ENCODE measurements at places on chromosomes 2 and 18.

DNA sequence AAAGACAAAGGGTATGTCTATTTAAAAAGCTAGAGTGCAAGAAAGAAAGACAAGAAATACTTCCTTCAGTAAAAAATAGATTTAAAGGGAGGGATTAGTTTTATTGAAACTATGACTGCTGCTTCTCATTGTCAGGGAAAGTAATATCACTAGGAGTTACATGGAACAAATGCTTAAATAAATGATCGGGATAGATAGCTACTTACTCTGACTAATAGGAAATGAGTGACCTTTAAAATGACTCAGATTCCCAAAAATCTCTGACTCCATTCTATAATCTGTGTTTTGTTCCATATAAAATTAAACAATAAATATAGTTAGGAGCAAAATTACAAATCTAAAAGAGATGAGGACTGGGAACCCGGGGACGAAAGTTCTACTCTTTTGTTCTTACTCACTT is 669.3 kb downstream of the NR4A2 start:
- no peak for DNase-seq

GRCh38 chr2:108323619-108324018 is 34.9 kb downstream of the SULT1C2 start:
- no peak for DNase-seq

DNA sequence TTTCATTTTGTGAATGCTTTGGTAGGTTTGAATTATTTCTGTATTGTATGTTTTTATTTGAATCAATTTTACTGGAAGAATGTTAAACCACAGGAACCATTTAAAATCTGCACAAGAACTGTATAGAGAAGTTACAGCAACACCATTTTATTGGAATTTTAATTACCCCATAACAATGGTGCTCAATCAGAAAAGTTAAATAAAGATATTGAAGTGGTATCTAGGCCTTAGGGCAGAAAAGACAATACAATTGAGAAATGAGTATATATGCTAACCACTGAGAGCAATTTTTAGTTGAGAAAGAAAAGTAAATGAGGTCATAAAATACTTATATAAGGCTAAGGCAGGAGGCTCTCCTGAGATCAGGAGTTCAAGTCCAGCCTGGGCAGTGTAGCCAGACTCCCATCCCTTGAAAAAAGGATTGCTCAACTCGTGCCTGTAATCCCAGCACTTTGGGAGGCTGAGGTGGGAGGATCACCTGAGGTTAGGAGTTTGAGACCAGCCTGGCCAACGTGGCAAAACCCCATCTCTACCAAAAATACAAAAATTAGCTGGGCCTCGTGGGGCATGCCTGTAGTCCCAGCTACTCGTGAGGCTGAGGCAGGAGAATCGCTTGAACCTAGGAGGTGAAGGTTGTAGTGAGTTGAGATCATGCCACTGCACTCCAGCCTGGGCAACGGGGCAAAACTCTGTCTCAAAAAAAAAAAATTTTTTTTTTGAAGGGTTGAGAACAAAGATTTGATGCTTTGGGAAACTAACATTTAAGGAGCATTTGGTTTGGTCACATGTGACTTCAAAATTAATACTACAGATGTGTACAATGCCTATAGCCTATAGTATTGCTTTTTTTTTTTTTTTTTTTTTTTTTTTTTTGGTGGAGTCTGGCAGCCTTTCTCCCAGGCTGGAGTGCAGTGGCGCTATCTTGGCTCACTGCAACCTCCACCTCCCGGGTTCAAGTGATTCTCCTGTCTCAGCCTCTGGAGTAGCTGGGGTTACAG is 212.9 kb upstream of the STON1 start:
- no peak for DNase-seq

DNA sequence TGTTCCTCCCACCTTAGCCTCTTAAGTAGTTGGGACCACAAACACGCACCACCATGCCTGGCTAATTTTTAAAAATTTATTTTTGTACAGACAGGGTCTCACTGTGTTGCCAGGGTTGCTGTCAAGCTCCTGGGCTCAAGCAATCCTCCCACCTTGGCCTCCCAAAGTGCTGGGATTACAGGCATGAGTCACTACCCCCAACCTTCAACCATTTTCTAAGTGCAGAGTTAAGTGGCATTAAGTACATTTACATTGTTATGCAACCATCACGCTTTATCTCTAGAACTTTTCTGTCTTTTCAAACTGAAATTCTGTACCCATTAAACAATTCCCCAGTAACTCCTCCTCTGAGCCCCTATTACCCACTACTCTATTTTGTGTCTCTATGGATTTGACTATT is 45.9 kb upstream of the AFF3 start:
- no peak for DNase-seq

GRCh38 chr18:41992703-41993102 is 37.7 kb downstream of the PIK3C3 start:
- no peak for DNase-seq

- DNase-seq, result no peak
Measured at GRCh38 chr2:157895531-157895930, 19.4 kb upstream of the ACVR1 start.

GRCh38 chr2:68388772-68389171 is 23.7 kb downstream of the PLEK start:
- DNase-seq, result peak; percentile 35

- peak; percentile 33 for DNase-seq
Measured at GRCh38 chr2:38601463-38602135, 1.1 kb downstream of the HNRNPLL start.

GRCh38 chr2:165803123-165803760 is 9.2 kb upstream of the GALNT3 start:
- no peak for DNase-seq

DNA sequence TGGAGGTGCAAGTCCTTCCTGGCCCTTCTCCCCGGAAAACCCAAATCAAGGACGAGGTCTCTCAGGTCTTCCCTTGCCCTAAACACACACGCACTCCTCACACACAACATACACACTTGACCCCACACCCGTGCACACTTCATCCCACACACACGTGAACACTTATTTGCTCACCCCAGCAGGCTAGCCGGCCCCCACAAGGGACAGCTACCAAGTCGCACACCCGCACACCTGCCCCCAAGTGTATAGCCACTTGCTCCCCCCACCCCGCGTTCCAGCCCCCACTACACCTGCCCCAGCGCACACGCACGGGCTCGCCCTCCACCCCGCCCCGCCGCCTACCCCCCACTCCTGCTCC is 359 bp downstream of the TGFBRAP1 start:
- peak; percentile 57 for DNase-seq

GRCh38 chr2:114009205-114009944 is 119.5 kb downstream of the ACTR3 start:
- DNase-seq, result no peak

- DNase-seq, result no peak
Measured at GRCh38 chr2:234203135-234203984, 152.9 kb downstream of the SPP2 start.

GRCh38 chr2:216463148-216463547 is 35.5 kb upstream of the RPL37A start:
- DNase-seq, result no peak

DNA sequence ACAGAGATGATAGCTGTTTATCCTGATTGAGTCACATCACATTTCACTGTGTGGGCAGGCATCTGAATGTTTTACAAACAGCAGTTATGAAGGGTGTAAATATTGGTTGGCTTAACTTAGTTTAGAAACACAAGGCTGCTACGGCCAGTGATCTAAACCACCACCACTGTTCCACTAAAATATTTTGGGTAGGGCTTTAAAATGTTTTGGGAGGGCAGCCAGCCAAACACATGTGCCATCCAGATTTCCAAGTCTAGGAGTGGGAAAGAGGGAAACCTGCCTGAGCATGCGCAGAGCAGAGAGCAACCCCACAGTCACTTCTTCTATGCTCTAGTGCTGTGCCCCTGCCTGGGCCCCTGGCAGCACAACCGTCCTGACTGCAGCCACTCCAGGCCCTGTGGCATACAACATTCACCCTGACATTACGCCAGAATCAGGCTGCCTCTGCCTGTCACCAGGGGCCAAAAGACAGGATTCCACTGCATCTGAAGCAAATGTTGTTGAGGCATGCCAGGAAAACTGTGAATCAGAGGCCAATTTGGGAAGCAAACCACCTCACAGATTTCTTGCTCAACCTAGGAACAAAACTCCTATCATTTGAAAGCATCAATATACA is 74.8 kb upstream of the COL5A2 start:
- DNase-seq, result no peak

- no peak for DNase-seq
Measured at GRCh38 chr2:191791953-191792560, 54.8 kb downstream of the CAVIN2 start.

DNA sequence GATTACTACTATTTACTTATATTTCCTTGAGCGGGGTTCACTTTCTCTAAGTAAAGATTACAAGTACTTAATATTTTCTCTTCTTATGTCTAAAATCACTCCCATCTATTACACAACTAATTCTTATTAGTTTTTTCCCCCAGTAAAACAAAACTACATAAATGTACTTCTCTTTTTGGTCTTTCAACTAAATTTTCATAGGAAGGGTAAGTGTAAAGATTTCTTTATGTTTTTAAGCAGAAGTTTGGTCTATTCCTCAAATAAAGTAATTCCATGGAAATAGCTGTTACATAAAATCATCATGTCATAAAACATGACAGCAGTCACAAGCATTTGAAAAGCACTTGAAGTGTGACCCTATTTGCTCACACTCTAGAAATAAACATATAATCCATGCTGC is 249.0 kb downstream of the ZEB2 start:
- DNase-seq, result no peak

DNA sequence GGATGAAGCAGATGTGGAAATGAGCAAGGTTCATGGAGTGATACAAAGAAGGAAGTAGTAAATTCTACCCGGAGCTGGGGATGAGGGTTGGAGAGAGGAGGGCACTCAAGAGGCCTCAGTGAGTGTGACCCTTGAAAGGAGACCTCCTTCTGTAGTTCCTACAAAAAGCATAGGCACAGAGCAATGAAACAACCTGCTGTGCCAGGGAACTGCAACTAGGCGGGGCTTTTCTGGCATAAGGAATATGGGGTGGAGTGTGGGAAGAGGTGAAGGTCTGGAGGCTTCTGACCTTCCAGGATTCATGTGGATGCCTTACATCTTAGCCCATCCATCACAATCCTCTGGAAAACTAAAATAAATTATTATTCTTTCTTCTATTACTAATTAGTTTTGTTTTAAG is 25.5 kb upstream of the PGAP1 start:
- DNase-seq, result no peak

- no peak for DNase-seq
Measured at GRCh38 chr2:66509326-66509811, 74.4 kb downstream of the MEIS1 start.

DNA sequence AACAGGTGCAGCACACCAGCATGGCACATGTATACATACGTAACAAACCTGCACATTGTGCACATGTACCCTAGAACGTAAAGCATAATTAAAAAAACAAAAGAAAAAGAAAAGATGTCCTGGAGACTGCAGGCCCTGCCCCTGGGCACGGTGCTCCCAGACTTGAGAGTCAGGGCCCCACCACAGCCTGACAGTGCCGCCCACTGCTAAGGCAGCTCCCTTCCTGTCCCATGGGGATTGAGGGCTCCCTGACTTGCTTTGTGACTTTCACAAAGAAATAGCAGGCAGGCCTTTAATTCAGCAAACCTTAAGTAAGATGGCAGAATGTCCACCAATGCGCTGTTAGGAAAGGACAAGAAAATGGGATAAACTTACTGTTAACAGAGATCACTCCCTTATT is 116.8 kb downstream of the NDUFA10 start:
- DNase-seq, result peak; percentile 22
